ENCODE measurements at places on chromosomes 7 and 10.

- ATAC-seq: no peak
Measured at GRCh38 chr7:88395715-88396114, 89.0 kb upstream of the STEAP4 start.

- ATAC-seq: no peak
Measured at GRCh38 chr7:118559207-118559606, 334.7 kb downstream of the ANKRD7 start.

DNA sequence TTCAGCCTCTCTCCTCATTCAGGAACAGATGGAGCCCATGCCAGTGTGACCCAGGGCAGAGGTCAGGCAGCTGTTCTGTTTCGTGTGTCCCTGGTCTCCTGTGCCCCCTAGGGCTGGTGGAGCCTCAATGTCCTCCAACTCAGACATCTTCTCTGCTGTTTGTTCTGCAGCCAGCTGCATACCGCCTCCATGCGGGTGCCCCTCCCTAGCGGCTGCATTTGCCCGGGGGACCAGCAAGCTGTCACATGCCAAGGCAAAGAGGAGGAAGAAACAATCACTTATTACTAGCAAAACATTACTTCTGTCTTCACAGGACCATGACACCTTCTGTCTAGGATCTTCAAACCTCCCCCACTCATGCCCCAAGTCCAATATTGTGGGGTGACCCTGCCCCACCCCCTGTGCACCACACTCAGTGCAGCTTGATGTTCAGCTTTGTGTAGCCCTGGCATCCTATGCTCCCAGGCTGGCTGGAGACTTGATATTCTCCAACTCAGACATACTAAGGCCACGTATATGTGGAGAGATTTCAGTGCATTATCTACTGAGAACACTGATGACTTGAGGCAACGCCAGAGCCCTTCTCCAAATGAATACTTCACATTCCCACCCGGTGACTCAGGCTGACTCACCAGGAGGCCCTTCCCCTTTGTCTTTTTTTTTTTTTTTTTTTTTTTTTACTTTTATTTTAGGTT lies 188.9 kb downstream of the SKIDA1 start:
- ATAC-seq: peak; percentile 57

GRCh38 chr7:76394957-76395356 lies 14.5 kb downstream of the SSC4D start:
- ATAC-seq: no peak

DNA sequence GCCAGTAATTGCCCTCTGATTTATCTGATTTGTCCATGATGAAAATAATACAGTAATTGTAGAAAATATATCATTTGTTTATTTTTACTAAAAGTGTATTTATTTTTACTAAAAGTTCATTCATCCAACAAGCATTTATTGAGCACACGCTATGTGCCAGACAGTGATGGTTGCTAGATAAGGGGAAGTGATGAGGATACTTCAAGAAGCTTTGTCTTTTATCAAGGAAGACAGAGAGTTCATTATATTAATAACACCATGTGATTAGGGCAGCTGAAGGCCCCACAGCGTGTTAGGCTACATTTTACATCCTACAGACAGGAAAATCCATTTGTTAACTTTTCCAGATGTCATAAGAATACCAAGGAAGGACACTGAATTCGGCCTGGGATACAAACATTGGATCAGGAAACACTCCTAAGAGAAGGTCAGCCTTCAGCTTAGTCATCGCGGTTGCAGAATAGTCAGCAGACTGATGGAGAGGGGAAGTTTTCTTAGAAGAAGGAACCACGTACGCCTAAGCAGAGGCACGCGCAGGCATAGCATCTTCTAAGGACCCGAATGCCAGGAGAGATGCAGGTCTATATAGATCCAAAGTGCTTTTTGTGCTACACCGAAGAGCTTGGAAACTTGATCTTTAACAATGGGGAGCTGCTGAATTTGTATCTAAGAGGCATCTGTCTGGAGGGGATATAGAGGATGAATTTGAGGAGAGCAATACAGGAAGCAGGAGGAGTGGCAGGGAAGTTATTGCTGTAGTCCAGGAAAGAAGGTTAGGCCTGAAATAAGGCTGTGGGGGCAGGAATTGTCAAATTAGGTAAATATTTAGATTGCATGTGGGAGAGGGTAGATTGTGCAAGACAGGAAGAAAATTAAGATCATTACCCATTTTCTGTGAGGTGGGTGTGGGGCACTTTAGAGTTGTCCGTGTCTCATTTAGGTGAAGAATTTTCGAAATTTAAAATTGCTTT lies 85.7 kb downstream of the LRGUK start:
- ATAC-seq: no peak

DNA sequence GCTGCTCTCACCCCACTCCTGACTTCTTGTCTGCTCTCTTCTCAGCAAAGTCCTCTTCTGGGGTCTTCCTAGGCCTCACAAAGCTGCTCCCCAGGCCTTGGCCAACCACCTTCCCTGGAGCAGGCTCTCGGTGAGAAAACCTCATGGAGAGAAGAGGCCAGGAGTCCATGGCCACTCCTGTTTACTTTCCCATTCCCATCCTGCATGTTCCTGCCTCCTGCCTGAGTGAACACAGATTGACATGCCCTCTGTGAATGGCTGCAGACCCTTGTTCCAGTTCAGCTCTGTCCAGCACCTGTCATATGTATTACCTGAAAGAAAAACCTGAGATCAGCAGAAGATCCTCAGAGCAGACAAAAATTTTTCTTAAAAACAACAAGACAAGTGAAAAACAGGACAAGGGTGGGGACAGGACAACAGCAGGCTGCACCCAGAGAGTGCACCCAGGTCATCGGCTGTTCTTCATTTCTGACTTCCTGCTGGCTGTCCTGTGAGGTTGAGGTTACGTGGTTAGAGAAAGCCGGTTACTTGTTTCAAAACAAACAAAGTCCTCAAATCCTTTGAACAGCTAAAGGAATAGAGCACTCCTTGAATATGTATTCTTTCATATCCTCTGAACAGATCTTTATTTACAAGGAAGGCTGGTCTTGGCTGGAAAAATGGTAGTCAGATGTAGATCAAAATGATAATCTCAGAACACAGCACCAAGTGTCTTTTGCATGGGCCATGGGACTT lies 34.0 kb upstream of the DLD start:
- ATAC-seq: no peak

- no peak for ATAC-seq
Measured at GRCh38 chr10:123912466-123912865, 20.9 kb upstream of the CPXM2 start.

GRCh38 chr7:11748884-11749283 lies 83.1 kb downstream of the THSD7A start:
- ATAC-seq: no peak

DNA sequence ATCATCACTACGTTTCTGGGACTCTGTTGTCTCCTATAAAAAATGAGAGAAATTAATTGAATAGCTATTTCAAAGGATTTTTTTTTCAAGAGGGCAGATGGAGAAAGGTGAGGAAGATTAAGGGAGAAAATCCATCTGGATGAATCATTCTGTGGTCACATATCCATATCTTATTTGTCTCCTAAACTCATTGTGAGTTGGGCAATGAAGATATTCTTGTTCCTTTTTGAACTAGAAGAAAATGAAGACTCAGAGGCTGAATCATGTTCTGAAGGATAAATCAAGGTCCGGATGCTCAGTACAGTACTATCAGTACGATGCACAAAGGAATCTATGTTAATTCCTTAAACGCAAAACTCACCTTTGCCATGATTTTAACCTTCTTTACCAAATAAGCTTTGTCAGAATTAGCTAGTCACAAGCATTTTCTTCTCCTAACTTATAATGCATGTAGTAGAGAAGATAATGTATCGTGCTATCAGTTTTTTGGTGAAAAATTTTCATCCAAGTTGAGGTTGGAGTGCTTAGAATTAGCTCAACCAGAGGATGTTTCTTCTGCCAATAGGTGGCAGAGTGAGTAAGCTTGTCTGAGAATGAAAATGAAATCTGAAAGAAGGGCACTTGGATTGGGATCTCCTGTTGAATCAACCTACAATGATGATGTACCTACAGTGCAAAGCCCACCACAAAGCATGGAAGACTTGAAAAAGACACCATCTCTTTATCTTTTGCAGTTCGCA lies 446.9 kb downstream of the KIF20B start:
- no peak for ATAC-seq

- ATAC-seq: no peak
Measured at GRCh38 chr7:100886936-100887515, 2.5 kb downstream of the UFSP1 start.

GRCh38 chr10:86726677-86726999 lies 29.8 kb upstream of the BMPR1A start:
- ATAC-seq: no peak

- ATAC-seq: no peak
Measured at GRCh38 chr7:143516981-143517380, 39.3 kb downstream of the TAS2R41 start.

- ATAC-seq: no peak
Measured at GRCh38 chr7:133050200-133050995, 31.5 kb downstream of the CHCHD3 start.

DNA sequence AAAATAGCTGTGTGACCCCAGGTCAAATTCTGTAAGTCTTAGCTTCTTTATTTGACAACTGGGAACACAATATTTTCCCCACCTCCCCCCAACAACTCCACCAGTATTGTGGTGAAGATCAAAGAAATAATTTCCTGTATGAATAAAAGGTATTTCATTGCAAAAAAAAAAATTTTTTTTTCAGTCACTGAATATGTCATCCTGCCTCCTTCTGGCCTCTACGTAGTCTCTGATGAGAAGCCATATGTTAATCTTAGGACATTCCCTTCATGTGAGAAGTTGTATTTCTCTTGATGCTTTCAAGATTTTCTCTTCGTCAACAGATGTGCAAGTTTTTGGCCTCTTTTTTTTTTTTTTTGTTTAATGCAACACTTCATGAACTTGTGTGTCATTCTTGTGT lies 33.0 kb downstream of the ZNF33A start:
- ATAC-seq: no peak

DNA sequence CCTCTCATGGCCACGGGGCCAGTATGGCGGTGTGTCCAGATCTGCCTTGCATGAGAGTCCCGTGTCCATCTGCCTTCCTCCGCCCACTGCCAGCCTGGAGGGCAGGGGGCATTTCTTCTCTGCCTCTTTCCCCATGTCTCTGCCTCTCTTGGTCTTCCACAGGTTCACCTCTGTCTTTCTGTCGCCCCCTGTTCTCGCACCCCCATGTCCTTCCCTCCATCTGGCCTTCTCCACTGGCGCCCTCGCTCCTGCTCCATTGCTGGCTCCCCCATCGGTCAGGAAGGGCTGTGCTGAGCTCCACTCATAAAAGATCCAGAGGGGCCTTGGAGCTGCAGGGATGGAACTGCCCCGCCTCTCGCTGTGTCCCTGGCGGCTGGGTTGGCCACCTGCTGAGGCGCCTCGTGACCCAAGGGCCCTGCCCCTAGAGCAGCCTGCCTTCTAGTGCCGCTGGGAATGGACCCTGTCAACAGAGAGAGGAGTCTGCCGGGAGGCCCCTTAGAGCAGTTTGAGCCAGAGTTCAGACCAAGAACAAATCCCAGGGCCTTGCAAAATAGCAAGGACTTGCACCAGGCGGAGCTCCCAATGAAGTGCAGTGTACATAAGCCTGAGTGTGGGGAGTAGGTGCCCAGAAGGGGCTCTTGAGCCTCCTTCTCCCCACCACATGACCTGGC lies 42.0 kb downstream of the GOLGA7B start:
- ATAC-seq: no peak

DNA sequence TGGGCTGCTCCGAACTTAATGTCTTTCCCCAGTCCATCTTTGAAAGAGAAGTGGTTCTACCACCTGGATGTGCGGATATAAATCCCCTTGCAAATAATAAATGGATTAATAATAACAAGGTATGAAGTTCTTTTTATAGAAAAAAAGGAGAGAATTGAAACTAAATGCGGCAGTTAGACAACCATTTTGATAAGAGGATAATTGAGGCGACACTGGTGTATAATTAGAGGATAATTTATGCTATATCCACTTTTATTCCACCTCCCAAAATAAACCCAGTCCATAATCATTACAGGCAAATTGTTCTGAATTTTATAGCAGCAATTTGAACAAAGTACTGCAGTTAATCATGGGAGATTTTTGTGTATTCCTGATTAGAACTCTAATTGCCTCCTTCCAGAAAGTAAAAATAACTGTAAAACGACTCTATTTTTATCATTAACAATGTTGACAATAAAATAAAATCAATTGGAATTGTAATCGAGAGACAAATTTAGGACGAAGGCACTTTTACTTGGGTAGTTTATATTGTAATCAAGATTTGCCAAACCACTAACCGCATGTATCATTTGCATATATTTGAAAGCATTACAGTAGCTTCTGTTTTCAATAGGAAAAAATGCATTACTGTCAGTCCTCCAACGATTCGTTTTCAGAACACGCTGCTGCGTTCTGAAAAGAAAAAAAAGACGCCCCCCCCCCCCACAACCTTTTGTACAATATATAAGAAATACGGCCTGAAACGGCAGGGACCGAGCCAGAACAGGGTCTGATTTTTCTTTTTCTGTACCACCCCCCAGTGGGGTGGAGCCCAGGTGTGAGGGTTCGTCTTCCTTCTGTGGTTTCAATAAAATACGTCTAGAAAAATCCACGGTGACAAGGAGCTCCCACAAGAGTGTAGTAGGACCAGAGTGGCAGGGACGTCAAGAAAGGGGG lies 838 bp upstream of the DLX6 start:
- ATAC-seq: no peak

- ATAC-seq: peak; percentile 71
Measured at GRCh38 chr7:88278881-88279280, 27.8 kb downstream of the STEAP4 start.

DNA sequence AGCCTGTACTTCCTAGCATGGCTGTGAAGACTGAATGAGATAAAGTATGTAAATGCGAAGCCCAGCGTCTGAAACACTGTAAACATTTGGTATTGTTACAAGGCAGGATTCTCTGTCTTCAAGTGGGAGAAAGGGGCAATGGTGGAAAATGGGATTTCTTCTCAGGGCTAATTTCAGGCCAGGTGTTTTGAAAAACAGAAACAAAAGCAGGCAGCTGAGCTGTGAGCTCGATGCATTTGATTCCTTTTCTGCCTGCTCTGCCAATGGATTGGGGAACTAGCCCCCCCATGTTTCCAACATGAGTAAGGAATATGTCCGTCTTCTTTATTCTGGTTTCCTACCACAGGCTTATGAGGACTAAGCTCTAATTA lies 732.1 kb upstream of the AUTS2 start:
- no peak for ATAC-seq

GRCh38 chr7:444606-445005 lies 75.0 kb downstream of the PDGFA start:
- peak; percentile 22 for ATAC-seq

GRCh38 chr7:68362745-68363518 lies 1235.3 kb upstream of the AUTS2 start:
- no peak for ATAC-seq

- no peak for ATAC-seq
Measured at GRCh38 chr10:5947471-5948207, 29.7 kb downstream of the IL15RA start.

DNA sequence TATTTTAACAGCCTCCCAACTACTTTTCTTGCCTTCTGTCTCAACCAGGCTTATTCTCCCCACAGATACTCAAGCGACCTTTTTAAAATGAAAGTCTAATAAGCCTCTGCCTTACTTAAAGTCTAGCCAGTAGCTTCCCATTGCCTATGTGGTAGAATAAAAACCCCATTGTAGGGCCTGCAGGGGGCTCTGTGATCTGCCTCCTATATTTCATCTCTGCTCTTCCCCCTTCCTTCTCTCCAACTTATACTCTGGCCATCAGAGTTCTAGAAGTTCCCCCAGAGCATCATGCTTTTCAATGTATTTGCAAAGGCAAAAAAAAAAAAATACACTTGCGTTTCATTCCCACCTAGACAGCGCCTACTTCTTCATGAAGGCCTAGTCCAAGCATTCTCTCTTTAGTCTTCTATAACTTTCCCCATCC lies 167.7 kb upstream of the ADO start:
- ATAC-seq: no peak

GRCh38 chr7:52465216-52465615 lies 570.2 kb upstream of the POM121L12 start:
- ATAC-seq: no peak

- no peak for ATAC-seq
Measured at GRCh38 chr10:113937756-113938155, 83.3 kb downstream of the NHLRC2 start.

All from gastroesophageal sphincter (tissue), 4 donors.